Caco-2 (cell line): ENCODE measurements at places on chromosomes 11 and 22. TPM values are rescaled to one million over a fixed set of nuclear protein-coding genes. Genes with fewer than 3 reads are reported as not detected.

DNA sequence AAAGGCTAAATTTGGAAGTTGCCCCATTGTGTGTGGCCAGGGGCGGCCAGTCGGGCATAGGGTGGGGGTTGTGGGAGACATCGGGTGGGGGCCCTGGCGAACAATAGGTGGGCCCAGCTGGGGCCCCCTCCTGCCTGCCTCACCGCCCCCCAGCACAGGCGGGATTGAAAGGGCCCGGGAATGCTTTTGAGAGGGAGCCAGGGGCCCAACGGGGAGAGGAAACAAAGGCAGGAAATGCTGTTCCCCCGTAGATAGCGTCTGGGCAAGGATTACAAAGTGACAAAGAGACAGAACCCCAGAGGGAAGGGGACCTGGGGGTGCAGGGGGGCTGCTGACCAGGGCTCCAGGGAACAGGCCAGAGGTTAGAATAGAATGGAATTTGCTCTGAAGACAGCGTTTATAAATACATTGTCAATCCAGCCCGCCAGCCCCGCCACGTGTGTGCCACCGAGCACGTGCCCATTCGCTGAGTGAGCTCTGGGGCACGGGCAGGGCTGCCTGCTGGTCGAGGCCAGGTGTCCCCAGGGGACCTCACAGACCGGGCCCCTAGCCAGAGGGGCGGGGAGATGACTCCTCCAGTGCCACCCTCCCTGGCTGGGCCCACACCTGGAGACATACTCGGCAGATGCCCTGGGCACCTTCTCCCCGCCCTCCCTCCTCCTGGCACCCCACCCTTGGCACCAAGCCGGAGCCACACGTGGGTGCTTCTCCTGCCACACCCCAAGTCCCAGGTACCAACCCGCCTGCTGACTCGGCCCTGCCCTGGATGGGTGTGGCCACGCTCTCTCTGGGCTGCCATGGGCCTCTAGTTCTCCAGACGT is 9.7 kb downstream of the PDGFB start:
- DNase-seq, result no peak
- H3K36me3 ChIP-seq, result 0 out of 2 replicates have a peak, but pooled peaks cover 1% of the 10 kb centered on the region
- no peaks in the 10 kb centered on the region for H3K27me3 ChIP-seq
- no peak overlapping the region for H3K27ac ChIP-seq
- peaks cover 15% of the 10 kb centered on the region for H3K4me1 ChIP-seq
- no peak overlapping the region for H3K4me3 ChIP-seq

DNA sequence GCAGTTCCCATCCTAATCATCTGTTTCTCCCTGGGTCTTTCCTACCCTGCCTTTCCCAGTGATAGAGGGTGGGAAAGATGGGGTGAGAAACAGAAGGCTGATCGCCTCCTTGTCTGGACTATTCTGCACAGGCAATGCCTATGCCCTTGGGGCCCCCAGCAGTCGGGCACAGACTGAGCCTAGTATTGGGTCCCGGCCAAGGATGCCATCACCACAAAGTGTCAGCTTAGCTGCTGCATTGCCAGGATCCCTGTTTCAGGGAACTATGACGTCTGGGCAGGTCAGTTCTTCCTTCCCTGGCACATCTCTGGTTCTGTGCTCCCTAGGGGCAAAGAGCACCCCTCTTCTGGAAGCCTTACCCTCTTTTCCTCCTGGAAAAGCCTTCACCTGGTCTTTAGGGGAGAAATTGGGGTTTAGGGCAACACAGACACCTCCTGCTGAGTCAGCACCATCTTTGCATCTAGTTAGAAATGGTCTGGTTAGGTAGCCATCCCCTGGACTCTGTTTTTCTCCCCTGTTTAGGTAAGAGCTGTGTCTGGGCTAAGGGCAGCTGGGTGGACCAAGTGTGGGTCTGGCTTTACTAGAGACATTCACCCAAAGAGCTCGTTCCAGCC is 2.1 kb downstream of the ADAMTS8 start:
- DNase-seq, result no peak
- H3K27me3 ChIP-seq, result peaks cover 27% of the 10 kb centered on the region
- no peak overlapping the region for H3K27ac ChIP-seq
- H3K4me1 ChIP-seq, result peaks cover 5% of the 10 kb centered on the region
- H3K4me3 ChIP-seq, result no peak overlapping the region
- H3K36me3 ChIP-seq, result no peaks in the 10 kb centered on the region

GRCh38 chr22:19799322-19800190 is 39.0 kb downstream of the TBX1 start:
- no peaks in the 10 kb centered on the region for H3K36me3 ChIP-seq
- H3K27ac ChIP-seq, result no peak overlapping the region
- H3K4me3 ChIP-seq, result no peak overlapping the region
- no peaks in the 10 kb centered on the region for H3K4me1 ChIP-seq
- no peaks in the 10 kb centered on the region for H3K27me3 ChIP-seq
- no peak for DNase-seq

DNA sequence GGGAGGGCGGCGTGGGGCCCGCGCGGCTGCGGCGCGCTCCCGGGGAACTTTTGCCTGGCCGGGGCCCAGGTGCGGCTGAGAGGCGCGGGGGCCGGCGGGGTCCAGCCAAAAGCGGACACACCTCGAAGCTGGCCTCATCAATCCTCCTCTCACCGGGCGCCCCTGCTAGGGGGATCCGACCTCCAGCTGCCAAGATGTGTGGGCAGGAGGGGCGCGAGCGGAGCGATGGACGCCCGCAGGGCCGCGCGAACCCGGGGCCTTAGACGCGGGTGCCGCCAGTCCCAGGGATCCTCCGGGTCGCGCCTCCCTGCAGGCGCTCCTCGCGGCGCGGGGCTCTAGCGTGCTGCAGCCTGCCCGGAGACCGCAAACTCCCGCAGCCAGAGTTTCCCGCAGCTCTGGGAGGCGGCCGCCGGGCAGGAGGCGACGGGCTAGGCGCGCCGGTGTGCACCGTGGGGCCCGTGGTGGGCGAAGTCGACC is 785 bp downstream of the IGSF9B start:
- H3K27me3 ChIP-seq, result peaks cover 4% of the 10 kb centered on the region
- peak overlapping the region; percentile 39 for H3K4me3 ChIP-seq
- no peak overlapping the region for H3K27ac ChIP-seq
- no peak for DNase-seq
- 0 out of 2 replicates have a peak, but pooled peaks cover 6% of the 10 kb centered on the region for H3K4me1 ChIP-seq

DNA sequence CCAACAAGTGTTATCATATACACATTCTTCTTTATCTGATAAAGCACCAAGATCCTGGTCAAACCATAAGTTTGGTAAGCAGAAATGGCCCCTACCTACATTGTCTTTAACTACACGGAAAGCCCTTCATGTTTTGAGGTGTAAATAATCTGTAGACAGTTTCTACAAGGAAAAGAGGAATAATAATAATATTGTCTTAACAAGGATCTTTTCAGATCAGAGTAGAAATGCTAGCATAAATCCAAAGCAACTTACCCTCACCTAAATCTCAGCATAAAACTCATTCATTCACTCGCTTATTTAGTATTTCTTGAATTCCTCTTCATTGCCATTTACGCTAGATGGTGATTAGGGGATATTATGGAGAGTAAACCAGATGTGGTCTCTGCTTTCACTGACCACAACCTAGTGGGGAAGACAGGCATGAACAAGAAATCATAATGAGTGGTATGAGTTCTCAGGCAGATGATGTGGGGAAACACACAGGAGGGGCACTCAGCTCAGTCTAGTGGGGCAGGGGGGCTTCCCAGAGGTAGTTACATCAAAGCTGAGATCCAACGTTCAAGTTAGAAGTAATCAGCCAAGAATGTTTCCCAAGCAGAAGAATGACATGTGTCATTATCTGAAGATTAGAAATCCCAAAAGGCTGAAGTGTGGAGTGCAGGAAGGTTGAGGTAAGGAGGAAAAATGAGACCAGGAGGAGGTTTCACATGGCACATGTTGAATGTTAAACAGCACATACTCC is 65.4 kb upstream of the ZC3H12C start:
- H3K27ac ChIP-seq, result no peak overlapping the region
- peaks cover 32% of the 10 kb centered on the region for H3K4me1 ChIP-seq
- H3K27me3 ChIP-seq, result no peaks in the 10 kb centered on the region
- no peak overlapping the region for H3K4me3 ChIP-seq
- no peaks in the 10 kb centered on the region for H3K36me3 ChIP-seq

- no peak overlapping the region for H3K27ac ChIP-seq
- DNase-seq, result no peak
- no peaks in the 10 kb centered on the region for H3K27me3 ChIP-seq
- H3K36me3 ChIP-seq, result no peaks in the 10 kb centered on the region; the same call in 1 of the 2 replicates
- H3K4me3 ChIP-seq, result no peak overlapping the region
Measured at GRCh38 chr22:19843107-19843856, 11.4 kb downstream of the GNB1L start.

The DDX25 gene
- total RNA-seq, result not detected in 2 replicates
